Upper lobe of right lung (tissue), 1 donor: ENCODE measurements at places on chromosomes 2 and 18.
A peak's percentile ranks its signal among the peaks of the same experiment; 100 is the strongest.

DNA sequence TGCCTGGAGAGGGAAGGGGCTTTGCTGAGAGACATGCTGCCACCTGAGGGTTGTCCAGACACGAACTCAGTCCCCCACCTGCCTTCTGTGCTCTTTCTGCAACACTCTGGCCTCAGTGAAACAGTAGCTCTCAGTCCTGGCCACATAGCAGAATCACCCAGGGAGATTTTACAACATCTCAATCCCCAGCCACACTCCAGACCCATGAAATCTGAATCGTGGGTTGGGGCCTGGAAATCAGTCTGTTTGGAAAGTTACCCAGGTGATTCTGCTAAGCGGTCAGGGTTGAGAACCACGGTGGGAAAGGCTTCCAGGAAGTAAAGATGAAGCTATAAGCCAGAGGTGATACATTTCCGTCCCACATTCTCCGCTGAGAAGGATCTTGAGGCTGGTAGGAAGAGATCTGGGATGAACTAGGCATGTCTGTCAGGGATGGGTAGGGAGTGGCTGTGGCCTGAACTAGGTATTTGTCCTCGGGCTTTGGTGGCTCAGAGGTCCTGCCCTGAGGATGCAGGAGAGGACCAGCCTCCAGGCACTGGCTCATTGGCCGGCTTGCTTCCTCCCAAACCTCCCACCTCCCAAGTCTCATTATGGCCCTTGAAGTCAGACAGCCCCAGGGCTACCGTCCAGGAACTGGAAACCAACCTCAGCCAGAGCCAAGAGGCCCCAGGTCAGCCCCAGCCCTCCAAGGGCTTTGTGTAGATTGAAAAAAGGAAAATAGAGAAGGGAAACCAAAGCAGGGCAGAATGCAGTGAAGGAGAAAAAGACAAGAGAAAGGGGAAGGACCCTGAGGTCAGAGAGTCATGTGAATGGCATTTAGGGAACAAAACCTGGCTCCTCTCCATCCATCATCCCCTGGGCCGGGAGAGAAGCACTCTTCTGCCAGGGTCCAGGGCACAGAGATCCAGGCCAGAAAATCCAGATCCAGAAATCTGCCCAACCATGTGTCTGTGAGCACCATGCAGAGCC is 119.6 kb downstream of the ZFP36L2 start:
- DNase-seq, result no peak

- DNase-seq, result no peak
Observed at GRCh38 chr2:36663851-36664695, 32.4 kb upstream of the VIT start.

GRCh38 chr2:11314487-11314886 is 29.9 kb downstream of the ROCK2 start:
- no peak for DNase-seq

DNA sequence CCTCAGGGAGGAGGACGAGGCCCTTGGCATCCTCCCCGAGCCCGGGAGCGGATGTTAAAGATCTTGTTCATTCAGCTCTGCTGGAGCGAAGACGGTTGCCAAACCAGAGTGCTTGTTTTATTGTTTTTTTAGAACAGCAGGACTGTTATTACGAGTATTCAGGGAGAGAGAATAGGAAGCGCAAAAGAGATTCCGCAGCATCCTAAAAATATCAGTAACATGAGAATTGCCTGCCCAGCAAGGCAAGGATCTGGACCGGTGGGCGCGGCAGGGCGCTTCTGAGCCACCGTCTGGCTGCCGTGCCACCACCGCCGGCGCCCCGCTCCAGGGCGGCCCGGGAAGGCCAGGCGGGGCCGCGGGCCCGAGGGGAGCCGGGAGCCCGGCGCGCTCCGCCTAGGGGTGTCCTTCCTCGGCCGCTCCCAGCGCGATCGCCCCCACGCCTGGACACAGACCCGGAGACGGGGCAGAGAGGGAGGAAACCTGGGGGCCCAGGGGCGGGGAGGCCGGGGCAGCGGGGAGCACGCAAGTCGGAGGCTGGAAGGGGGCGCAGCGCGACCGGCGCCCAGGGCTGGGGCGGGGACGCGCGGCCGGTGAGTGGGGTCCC is 843 bp downstream of the CYS1 start:
- no peak for DNase-seq

DNA sequence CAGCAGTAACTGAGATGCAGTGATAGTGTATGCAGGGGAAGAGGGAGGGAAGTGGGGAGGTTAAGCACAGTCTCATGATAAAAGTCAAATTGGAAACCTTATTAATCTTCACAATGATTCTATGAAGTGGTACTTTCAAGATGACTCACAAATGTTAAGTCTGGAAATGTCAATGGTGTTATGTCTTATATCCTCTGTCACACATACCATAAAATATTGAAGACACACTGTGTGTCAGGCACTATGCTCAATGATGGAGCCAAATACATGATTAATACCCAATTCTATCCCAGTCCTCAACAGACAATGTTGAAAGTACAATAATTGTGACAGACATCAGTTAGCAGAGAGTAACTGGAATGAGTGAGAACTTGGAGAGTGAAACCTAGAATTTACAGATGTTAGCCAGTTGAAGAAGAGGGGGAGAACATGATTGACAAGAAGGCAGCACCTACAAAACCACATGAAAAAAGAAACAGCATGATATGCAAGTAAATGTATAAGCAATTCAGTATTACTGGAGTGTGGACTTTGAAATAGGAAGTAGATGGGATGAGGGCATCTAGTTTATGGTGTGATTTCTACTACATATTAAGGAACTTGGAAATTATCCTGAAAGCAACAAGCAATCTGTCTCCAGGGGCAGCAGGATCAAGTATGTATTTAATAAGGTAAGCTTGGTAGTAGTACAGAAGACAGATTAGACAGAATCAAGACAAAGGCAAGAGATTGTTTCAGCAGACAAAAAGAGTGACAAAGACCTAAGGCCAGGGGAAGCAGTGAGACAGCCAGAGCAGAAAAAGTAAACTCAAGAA is 107.6 kb downstream of the STRN start:
- no peak for DNase-seq

GRCh38 chr18:74185860-74186259 is 37.5 kb downstream of the TIMM21 start:
- no peak for DNase-seq

GRCh38 chr2:182866461-182867406 is at the start of gene FRZB:
FRZB (minus strand) TSS chr2:182866637; CDS start chr2:182866552, 85 bp downstream.
- peak; percentile 70 for DNase-seq

- no peak for DNase-seq
Observed at GRCh38 chr2:207513551-207514257, 16.1 kb upstream of the CREB1 start.

GRCh38 chr2:65434592-65435241 is 2.3 kb upstream of the SPRED2 start:
- no peak for DNase-seq

DNA sequence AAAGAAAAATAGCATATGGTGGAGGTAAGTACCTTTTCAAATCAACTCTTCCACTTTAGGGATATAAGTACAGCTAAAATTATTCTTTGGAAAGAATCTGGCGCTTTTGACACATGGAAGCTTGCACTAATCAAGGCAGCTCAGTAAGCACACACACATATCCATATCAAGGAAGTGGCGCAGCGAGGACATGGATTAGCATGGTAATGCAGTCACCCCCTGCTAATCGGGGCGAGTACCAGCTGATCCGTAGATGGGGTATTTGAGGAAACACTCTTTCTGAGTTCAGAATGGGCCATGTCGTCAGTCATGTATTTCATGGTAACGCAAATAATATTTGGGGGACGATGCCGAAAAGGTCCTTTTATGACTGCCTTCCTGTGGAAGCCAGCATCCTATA is 245.3 kb downstream of the GBX2 start:
- no peak for DNase-seq

- DNase-seq, result no peak
Observed at GRCh38 chr2:161033059-161033660, 127.1 kb upstream of the TANK start.

GRCh38 chr2:42959234-42960001 is 167.0 kb upstream of the HAAO start:
- DNase-seq, result no peak

DNA sequence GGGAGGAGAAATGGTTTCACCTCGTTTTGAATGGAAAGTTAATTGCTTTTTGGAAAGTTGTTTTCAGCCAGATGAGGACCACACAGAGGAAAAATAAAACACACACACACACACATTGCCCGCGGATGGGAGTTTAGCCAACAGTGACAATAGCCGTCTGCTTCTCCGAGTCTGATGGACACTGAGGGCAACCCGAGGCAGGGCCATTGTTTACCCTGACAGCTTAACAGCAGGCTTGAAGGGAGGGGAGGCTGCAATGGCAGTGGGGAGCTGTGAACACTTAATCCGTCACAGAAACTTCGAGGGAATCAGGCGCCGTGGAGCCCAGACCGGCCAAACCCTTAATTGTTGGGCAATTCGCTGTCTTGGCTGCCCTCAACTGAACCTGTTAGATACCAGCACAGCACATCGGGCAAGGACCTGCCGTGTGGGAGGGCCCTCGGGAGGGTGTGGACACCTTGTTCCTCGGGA is 145.9 kb downstream of the ACKR3 start:
- no peak for DNase-seq

DNA sequence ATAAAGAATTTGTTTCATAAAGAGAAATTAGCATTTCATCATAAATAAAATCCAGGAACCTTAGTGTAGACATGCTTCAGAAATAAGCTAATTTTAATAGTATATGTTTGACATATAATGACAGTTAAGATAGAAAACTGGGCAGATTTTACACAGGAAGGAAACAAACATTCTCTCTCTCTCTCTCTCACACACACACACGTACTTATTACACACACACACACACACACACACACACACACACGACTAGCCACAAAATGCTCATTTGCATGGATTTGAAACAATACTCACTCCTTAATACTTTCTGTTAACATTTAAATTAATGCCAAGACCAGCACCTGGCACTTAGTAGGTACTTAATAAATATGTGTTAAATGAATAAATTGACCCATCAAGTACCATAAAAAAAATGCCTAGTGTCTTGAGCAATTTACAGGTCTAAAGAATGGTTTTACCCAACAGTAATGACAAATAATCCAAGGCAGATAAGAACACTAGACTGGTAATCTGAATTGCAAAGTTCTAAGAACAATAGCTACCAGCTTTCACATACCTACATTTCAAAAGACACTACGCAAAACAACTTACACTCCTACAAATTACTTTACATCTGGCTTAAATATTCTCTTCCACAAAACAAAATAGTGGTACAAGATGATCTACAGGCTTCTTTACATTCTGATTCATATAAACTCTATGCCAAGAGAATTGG is 2.9 kb upstream of the GALNT3 start:
- DNase-seq, result no peak

DNA sequence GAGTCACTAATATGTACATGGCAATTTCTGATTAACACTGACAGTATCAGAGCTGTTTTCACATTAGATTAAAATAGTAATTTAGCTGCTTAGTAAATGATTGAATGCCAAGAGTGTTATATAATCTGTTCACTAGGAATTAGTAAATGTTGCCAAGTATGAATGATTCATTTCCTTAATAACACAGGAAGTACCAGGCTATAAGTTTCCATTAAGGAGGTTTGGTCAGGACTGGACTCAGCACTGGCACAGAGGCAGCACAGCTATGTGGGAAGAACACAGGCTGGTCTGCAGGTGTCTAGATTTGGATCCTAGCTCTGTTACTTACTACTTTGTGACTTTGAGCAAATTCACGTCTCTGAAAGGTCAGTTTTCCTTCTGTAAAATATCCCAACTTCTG is 97.2 kb downstream of the TDRD15 start:
- DNase-seq, result no peak

DNA sequence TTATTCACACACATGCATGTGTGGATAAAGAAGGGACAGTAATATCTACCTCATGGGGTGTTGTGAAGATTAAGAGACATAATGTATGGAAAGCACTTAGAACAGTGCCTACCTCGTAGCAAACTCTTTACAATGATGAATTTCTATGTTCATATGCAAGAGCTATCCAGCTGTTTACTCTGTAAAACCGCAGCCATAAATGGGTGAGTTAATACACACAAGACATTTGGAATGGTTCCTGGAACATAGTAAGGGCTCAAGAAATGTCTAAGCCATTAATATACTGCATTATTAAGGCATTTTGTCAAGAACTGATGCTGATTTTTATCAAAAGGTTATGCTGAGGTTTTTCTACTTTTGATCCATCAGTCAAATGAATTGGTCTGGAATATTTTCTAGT is 1076.2 kb downstream of the TSN start:
- no peak for DNase-seq

DNA sequence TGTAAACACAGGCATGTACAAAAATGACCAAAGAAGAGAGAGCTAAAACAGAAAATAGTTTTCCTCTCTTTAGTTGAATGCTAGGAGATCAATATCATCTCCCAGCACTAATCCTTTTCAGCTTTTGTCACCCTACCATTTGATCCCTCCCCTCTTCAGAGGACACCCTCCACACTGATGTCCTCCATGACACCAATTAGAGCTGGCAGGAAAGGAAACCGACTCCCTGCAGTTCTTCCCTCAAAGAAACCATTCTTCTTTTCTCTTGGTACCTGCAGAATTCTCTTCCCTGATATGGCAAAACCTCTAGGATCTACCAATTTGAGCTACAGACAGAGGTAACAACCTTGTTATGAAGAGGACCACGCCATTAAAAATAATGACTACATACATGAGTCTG is 5.3 kb downstream of the EPB41L3 start:
- DNase-seq, result no peak

DNA sequence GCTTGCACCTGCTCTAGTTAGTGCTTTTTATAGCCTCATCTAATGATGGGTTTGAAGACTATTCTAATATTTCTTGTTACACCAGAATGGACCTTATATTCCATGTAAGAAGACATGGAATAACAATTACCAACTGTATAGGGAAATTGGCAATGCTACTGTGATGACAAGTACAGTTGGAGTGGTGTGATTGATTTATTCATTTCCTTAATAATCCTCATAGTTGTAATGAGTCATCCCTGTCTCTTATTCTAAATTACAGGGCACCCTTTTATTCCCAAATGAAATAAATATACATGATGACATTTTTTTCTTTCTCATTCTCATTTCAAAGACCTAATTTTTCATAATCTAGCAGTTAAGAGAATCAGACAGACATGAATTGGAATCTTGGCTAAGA is 18.3 kb upstream of the TLK1 start:
- DNase-seq, result no peak

DNA sequence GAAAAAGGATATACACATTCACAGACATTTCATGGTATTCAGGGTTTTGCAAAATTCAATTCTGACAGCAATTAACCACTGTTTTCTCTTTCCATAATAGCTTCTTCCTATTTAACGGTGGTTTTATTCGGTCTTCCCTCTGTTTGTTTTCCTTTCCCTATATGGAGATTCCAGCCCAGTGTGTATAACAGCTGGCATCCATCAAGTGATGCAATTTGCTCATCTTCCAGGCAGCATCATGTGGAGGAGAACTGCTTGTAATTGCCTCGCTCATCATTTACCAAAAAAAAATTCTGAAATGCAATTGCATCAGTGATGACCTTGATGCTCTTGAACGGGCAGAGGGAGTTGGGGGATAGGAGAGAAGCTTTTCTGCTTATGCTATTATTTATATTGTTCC is 165.9 kb upstream of the PGAP1 start:
- DNase-seq, result no peak

DNA sequence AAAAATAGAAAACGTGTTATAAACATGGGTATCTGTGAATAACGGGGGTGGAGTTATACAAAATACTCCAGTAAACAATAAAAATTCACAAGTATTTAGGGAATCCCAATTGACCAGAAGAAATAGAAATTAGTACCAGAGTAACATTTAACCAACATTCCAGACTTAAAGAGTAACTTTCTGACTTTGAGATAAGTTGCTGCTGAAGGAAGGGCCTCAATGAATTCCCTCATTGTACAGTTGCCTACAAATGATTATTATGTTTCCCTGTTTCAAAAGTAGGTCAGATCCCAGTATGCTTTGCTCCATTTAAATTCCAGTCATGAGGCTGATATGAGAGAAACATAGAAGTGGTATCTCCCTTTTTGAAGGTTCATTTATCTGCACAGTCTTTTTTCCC is 88.3 kb upstream of the KCNH7 start:
- no peak for DNase-seq
